Stimulated activated CD4-positive, alpha-beta T cell treated with anti-CD3 and anti-CD28 coated beads, Interleukin-4, amount 100 ng/mL, for 48 hours (primary cell): ENCODE measurements at places on chromosomes 2 and 18.

GRCh38 chr2:39260087-39260486 lies 16.3 kb upstream of the CDKL4 start:
- DNase-seq = no peak

DNA sequence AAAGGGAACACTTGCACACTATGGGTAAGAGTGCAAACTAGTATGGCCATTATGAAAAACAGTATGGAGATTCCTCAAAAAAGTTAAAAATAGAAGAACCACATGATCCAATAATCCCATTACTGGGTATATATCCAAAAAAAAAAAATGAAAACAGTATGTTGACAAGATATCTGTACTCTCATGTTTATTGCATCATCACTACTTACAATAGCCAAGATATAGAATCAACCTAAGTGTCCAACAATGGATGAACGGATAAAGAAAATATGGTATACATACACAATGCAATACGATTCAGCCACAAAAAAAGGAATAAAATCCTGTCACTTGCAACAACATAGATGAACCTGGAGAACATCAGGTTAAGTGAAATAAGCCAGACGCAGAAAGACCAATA lies 73.3 kb downstream of the LOXHD1 start:
- DNase-seq = no peak

DNA sequence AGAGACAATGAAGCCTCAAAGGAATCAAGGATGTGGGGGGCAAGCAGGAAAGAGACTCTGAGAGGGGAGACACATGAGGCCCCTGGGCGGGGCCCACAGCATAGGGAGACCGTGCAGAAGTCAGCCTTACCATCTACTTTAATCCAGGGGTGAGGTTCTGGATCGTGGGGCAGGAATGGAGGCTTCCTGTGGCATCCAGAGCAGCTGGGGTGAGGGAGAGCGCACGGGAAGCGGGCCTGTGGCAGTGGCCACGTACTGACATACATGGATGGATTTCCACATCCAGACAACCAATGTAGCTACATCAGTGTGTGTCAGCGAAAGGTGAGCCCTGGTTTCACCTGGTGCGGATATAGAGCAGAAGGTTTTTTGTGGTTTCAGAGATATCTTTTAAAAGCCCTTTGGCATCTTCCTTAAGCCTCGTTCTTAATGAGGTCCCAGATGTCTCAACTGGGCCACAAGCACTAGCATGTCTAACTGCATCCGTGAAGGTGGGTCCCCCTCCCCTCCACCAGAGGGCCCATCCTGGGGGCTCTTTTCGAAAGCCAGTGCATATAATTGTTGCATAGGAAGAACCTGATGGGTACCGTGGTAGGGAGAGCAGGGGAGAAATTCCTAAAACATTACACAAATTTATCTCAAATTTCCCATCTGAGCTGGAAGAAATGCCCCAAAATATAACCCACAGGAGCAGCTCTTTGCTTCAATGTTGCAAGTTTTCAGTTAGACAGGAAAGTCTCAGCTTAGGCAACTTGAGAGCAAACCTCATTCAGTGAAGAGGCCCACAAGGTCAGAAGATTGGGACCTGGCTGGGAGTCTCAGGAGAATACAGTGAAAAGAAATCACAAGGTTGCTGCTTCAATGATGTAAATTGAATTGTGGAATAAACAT lies 90.9 kb downstream of the SP3 start:
- DNase-seq = no peak

- no peak for DNase-seq
Observed at GRCh38 chr2:39007875-39008504, 112.9 kb downstream of the SOS1 start.

DNA sequence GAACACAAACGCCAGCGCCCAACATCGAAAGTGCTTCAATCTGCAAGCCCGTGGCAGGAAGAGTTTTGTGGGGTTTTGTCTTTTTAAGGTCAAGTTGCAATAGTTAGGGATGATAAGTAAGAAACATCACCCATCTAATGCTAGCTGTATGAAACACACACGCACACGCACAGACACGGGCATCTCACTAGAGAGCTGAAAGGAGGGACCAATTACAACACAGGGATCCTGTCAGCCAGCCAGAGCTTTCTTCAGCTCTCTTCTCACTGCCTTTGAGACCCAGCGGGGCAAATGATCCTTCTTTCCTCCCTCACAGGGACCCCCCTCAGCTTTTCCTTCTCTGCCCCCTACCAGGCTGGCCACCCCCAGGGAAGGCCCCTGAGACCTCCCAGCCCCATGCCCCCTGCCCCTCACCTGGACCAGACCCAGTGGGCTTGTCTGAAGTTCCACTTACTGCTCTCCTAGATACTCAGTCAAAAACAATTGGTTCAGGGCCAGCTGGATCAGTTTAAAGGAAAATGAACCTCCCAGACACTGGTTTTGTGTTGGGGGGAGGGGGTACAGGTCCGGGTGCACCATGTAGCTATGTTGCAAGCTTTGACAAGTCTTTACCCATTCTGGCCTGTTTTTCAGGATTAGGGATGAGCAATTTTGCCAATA lies 17.9 kb downstream of the CYP26B1 start:
- DNase-seq = no peak

GRCh38 chr2:40101131-40101575 lies 322.1 kb upstream of the THUMPD2 start:
- no peak for DNase-seq

DNA sequence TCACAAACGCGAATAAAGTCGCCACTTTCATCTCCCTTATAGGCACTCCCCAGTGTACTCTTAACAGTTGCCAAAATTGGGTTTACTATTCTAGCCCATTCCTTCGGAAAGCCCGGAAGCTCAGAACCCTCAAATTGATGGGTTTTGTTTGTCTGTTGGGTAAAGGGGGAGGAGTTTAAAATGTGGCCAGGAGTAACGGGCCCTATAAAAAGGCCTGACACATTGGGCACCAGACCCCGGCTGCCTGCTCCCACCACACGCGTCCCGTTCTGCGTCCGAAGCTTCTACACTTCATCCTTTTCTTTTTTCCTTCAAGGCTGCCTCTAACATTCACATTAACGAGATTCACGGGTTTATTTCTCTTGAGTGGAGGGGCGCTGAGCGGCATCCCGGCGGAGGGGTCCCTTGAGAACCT lies 837 bp downstream of the NHEJ1 start:
- no peak for DNase-seq

- DNase-seq = no peak
Observed at GRCh38 chr18:48991676-48992075, 40.9 kb upstream of the SMAD7 start.

- no peak for DNase-seq
Observed at GRCh38 chr2:134758633-134759032, 39.8 kb upstream of the TMEM163 start.

DNA sequence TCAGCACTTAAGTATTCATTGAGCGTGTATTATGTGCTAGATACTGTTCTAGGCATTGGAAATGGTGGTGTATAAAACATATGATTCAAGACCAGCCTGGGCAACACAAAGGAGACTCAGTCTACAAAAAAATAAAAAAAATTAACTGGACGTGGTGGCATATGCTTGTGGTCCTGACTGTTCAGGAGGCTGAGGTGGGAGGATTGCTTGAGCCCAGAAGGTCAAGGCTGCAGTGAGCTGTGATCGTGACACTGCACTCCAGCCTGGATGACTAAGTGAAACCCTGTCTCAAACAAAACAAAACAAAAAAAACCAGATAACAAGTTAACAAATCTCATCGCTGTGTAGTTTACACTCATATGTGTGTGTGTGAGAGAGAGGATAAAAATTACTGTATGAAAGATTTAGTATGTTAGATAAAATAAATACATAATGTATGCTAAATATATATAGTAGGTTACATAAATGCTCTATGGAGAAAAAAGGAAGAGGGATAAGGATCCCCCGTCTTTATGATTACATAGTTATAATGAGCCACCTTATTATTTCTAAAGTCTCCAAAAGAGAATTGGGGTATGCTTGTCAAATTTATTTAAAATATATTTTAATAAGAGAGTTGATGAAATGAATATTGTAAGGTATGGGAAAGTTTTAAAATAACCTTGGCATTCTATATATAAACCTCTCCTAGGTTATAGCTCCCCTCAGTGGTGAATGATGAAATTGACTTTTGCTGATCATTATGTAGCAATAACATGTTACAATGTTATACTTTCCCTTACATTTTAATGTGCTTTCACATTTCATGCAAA lies 69.2 kb downstream of the EHBP1 start:
- DNase-seq = no peak

GRCh38 chr2:153432381-153432780 lies 46.2 kb downstream of the RPRM start:
- DNase-seq = no peak

- DNase-seq = no peak
Observed at GRCh38 chr18:11586896-11587295, 22.5 kb upstream of the SLC35G4 start.

GRCh38 chr18:56851774-56852173 lies 200.6 kb downstream of the WDR7 start:
- DNase-seq = no peak

- DNase-seq = no peak
Observed at GRCh38 chr2:5020116-5020875, 671.9 kb upstream of the SOX11 start.

DNA sequence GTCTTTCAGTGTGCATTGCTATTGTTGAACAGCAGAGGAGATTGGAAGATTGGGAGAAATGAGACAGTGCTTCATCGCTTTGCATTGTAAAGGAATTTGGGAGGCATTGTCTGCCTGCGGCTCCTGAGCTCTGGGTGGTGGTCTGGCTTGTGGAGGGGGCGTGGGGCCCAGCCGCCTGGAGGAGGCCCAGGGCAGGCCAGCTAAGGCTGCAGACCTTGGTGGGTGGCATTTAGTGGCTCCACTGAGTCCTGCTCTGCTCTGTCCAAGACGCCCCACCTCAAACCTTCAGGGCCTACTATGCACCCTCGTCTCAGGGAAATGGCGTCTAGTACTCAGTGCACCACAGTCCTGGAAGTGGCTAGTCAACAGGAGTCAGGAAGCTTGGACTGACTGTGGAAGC lies 5.7 kb upstream of the HS1BP3 start:
- DNase-seq = no peak

- DNase-seq = no peak
Observed at GRCh38 chr2:138157372-138157771, 193.1 kb downstream of the HNMT start.

DNA sequence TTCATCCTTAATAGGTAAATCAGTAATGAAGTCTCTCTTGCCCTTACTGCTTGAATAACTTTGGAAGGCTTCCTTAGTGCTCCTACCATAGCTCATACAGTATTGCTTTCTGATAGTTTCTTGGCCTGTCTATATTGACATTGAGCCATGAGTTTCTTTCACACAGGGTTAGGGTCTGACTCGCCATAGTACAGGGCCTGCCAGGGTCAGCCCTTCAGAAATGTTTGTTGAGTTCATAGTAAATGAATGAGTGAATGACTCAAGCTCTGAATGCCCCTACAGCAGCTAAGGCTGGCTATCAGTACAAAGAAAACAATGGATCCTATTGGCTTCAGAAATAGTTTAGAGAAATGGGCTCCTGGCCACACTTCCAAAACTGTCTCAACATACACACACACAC lies 65.0 kb upstream of the LRATD1 start:
- DNase-seq = no peak

DNA sequence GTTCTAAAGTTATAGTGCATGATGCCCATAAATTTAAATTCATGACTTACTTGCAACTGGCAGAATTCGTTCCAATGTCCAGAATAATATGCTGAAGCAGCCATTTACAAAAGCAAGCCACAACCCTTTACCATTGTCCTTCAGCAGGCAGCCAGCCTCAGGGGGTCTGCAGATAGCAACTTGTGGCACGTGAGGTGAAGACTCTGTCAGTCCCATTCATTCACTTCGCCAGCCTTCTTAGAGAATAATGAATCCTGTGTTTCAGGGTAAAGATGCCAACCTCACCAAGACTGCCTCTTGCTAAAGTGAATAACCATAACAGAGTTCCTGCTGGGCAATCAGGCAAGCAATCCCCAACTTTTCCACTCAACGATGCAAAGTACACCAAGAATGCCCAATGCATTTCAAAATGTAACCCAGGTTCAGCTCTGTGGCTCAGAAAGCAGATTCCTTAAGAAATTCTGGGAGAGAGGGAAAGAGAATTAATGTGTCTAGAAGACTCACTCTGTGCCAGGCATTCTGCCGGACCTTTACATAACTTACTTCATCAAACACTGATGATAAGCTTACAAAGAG lies 315.4 kb downstream of the NCKAP5 start:
- no peak for DNase-seq

DNA sequence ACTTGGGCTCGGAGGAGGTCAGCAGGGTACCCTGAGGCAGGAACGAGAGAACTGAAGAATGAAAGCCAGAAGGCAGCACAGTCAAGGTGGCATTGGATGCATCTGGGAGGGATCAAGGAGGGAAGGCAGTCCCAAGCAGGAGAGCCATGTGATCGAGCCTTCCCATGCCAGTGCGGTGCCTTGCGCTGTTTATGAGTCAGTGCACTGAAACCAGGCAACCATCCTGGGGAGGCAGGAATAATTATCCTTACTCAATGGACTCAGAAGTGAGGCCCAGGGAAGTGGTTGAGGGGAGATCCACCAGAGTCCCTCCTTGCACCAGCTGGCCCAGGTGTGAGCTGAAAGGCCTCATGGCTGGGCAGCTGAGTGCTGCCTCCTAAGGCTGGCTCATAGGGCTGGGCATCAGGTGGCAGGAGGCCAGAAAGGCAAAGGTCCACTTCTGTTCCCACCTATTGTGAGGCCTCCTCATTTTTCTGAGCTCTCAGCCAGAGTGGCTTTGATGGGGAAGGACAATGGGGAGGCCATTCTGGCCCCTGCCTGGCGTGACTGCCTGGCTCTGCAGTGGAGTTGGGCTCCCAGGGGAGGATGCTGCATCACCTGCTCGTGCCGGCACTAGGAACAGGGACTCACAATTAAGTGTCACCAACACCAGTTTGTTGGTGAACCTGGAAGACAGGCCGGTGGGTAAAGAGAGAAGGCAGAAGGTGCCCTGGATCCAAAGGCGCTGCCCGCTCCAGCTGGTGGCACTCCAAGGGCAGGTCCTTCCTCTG lies 82.3 kb downstream of the TFCP2L1 start:
- no peak for DNase-seq

- DNase-seq = no peak
Observed at GRCh38 chr2:135667045-135667444, 74.6 kb upstream of the UBXN4 start.

- DNase-seq = no peak
Observed at GRCh38 chr2:160533482-160533881, 39.9 kb upstream of the RBMS1 start.

- DNase-seq = no peak
Observed at GRCh38 chr2:154963511-154963910, 265.0 kb downstream of the KCNJ3 start.

- DNase-seq = no peak
Observed at GRCh38 chr2:175478096-175478768, 296.7 kb upstream of the ATP5MC3 start.
